Adipocyte (in vitro differentiated cells): ENCODE measurements at places on chromosomes 2 and 18.
A peak's percentile ranks its signal among the peaks of the same experiment; 100 is the strongest.

- no peak for DNase-seq
Measured at GRCh38 chr2:240565333-240566202, 2.7 kb upstream of the RNPEPL1 start.

DNA sequence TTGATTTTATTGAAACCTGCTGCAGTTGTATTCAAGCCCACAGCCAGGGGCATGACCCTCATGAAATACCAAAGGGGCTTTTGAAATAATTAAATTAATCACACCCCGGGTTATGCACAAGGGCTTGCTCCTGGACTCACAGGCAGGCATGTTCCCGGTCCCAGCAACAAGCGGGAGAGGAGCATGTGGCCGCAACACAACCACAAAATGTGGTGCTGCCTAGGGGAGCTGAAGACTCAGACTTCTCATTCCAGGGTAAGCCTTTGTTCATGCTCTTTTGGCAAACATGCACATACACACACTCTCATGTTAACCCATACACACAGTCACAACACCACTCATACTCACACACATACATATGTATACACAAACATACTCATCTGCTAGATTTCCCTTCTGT is 233.7 kb upstream of the SMAD2 start:
- DNase-seq, result no peak

DNA sequence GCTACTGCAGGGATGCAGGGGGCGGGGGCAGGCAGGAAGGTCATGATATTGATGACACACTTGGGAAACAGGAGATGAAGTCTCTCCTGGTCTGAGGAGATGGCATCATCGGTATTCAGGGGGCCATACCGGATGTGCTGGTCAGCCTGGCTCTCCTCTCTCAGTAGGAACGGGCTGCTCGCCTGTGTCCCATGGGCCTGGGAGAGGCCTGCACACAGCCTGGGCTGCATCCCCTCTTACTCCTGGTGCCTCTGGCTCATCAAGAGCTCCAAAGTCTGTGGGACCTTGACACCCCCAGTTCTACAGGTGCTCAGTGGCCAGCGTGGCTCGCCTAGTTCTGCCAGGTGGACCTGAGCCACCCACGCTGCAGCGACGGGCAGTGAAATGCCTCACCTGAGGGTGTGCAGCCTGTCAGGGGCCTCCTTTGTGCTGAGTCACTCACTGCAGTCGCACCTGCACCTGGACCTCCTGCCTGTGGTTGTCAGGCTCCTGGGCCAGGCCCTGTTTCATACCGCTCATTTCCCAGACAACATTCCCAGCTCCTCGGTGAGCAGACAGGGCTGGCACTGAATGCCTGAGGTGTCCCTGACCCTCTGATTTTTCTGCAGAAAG is 18.6 kb upstream of the CNDP1 start:
- no peak for DNase-seq

DNA sequence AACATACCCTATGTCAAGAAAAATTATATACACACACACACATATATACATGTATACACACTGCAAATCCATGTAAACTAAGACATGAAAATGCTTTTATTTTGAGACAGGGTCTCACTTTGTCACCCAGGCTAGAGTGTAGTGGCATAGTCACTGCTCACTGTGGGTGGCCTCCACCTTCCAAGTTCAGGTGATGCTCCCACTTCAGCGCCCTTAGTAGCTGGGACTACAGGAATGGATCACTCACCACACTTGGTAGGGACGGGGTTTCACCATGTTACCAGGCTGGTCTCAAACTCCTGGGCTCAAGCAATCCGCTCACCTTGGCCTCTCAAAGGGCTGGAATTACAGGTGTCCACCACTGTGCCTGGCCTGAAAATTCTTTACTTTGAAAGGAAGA is 617.6 kb downstream of the NYAP2 start:
- no peak for DNase-seq

DNA sequence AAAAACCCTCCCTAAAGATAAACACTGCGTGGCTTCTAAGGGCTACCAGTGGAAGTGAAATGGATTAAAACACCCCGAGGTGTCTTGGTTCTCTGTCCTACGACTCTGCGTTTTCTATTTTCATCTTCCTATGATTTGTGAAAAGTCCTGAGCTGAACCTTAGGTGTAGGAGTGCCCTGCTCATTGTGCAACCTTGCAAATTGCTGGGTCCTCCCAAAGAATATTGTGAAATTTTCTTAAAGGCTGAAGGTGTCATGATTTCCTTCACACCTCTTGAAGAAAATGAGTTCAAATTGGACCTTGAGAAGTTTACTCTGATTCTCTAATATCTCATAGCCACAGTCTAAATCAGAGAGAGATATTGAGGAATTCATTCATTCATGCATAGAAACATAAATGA is 1.8 kb upstream of the SLC19A3 start:
- no peak for DNase-seq

DNA sequence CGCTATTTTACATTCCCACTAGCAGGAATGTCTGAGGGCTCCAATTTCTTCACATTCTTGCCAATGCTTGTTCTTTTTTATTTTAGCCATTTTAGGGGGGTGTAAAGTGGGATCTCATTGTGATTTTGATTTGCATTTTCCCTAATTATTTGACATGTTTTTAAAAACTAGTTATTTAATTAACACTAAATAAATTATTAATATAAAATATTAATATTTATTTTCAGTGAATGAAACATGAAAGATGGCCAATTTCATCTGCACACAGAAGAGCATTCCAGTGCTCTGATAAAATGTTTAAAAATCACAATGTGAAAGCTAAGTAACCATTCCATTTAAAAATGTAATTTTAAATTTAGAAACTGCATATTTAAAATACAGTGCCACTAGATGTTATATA is 322.2 kb upstream of the ZNF521 start:
- no peak for DNase-seq

- DNase-seq, result peak; percentile 56
Measured at GRCh38 chr18:79642626-79643025, 37.0 kb upstream of the CTDP1 start.

DNA sequence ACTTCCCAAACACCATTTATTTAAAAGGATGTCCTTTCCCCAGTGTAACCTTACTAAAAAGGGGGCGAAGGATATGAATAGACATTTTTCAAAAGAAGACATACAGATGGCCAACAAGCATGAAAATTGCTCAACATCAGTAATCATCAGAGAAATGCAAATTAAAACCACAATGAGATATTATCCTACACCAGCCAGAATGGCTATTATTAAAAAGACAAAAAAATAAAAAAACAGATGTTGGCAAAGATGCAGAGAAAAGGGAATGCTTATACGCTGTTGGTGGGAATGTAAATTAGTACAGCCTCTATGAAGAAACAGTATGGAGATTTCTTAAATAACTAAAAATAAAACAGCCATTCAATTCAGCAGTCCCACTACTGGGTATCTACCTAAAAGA is 142.3 kb upstream of the NT5C1B start:
- no peak for DNase-seq

- peak; percentile 83 for DNase-seq
Measured at GRCh38 chr2:205848601-205849000, 166.3 kb downstream of the NRP2 start.

GRCh38 chr2:215882689-215883088 is 130.7 kb downstream of the MREG start:
- no peak for DNase-seq

- no peak for DNase-seq
Measured at GRCh38 chr2:30371028-30371689, 75.9 kb upstream of the LCLAT1 start.
